ENCODE measurements at places on chromosomes 7 and 10.

DNA sequence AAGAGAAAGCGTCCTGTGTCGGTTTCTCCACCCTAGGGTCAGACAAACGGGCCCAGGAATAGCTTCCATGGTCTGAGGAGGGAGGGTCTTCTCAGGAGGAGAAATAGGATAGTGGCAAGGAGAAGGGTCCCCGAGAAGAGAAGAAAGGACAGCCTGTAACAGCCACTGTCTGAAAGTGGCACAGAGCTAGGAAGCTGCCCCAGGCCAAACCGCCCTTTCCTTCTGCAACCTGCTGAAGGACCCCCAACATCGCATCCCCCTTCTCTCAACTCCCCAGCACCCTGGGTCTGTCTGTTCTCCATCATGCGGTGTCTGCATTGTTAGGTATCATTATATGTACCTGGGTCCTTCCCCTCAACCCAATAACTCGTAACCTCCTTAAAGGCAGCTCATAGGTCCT is 47.1 kb downstream of the COL17A1 start:
- no peak for DNase-seq
- H3K4me3 ChIP-seq, result no peak overlapping the region
- H3K27me3 ChIP-seq, result peaks cover 2% of the 10 kb centered on the region
- no peak overlapping the region for H3K27ac ChIP-seq
- no peaks in the 10 kb centered on the region for H3K36me3 ChIP-seq

- H3K27ac ChIP-seq, result no peak overlapping the region
- no peak for DNase-seq
- H3K27me3 ChIP-seq, result no peaks in the 10 kb centered on the region
- no peak overlapping the region for H3K4me3 ChIP-seq
- peaks cover 4% of the 10 kb centered on the region for H3K4me1 ChIP-seq
- H3K36me3 ChIP-seq, result peaks cover 39% of the 10 kb centered on the region
Observed at GRCh38 chr7:99525713-99526440, 21.4 kb downstream of the ZKSCAN5 start.

GRCh38 chr10:124983321-124983720 is 41.4 kb downstream of the ZRANB1 start:
- no peak overlapping the region for H3K27ac ChIP-seq
- DNase-seq, result no peak
- H3K36me3 ChIP-seq, result peaks cover 41% of the 10 kb centered on the region
- no peaks in the 10 kb centered on the region for H3K27me3 ChIP-seq
- no peak overlapping the region for H3K4me3 ChIP-seq
- H3K4me1 ChIP-seq, result no peaks in the 10 kb centered on the region

GRCh38 chr7:128699895-128700294 is 27.8 kb downstream of the GARIN1A start:
- no peak overlapping the region for H3K4me3 ChIP-seq
- peaks cover 8% of the 10 kb centered on the region for H3K4me1 ChIP-seq
- no peak overlapping the region for H3K27ac ChIP-seq
- H3K27me3 ChIP-seq, result peaks cover 18% of the 10 kb centered on the region
- DNase-seq, result no peak

- H3K4me1 ChIP-seq, result peaks cover 62% of the 10 kb centered on the region
- no peak overlapping the region for H3K4me3 ChIP-seq
- peaks cover 35% of the 10 kb centered on the region for H3K36me3 ChIP-seq
- H3K27me3 ChIP-seq, result no peaks in the 10 kb centered on the region
Observed at GRCh38 chr10:14569274-14570060, 205.2 kb downstream of the FAM107B start.

- DNase-seq, result no peak
- H3K27me3 ChIP-seq, result no peaks in the 10 kb centered on the region
- peaks cover 3% of the 10 kb centered on the region for H3K36me3 ChIP-seq
- H3K4me1 ChIP-seq, result no peaks in the 10 kb centered on the region
Observed at GRCh38 chr10:24097751-24098207, 111.2 kb upstream of the KIAA1217 start.

DNA sequence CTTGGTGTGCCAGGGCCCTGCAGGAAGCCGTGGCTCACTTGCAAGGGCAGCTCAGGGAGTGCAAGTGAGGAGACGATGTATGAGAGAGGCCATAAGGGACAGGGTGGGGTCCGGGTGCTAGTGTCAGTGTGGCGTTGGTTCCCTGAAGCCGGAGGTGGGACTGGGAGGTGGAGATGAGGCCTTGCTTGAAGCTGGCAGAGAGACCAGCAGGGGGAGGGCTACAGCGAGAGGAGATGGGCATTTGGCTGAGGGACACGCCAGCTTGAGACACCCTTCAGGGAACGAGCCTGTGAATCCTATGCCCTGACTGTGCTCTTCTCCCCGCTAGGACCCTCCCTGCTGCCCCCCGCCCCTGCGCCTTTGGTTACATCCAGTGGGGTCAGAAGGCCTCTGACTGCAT is 529.1 kb downstream of the TCERG1L start:
- DNase-seq, result no peak
- H3K27ac ChIP-seq, result no peak overlapping the region
- no peaks in the 10 kb centered on the region for H3K36me3 ChIP-seq
- H3K27me3 ChIP-seq, result no peaks in the 10 kb centered on the region
- H3K4me1 ChIP-seq, result no peaks in the 10 kb centered on the region
- H3K4me3 ChIP-seq, result no peak overlapping the region

GRCh38 chr10:70685455-70685911 is 13.2 kb downstream of the ADAMTS14 start:
- no peak for DNase-seq
- H3K4me1 ChIP-seq, result peaks cover 2% of the 10 kb centered on the region
- no peak overlapping the region for H3K4me3 ChIP-seq
- peaks cover 3% of the 10 kb centered on the region for H3K27me3 ChIP-seq
- H3K27ac ChIP-seq, result no peak overlapping the region

DNA sequence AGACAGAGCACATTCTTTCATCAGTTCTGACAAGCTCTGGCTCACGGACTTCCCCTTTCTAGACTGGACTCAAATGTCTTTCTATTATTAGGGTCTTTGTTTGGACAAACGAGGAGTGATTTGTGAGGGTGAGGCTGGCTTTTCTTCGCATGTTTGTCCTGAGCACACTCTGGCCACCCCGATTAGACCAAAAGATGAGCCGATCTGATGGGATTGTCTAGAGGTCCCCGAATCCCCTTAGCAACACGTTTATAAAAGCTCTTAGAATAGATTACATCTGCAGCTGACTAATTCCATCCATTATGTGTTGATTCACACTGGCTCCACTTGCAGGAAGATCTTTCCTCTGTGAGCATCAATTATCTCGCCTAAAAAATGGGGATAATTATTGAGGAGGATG is 675.4 kb upstream of the AUTS2 start:
- H3K27me3 ChIP-seq, result peaks cover 2% of the 10 kb centered on the region
- H3K27ac ChIP-seq, result no peak overlapping the region
- no peak for DNase-seq
- H3K4me1 ChIP-seq, result no peaks in the 10 kb centered on the region

GRCh38 chr10:118505363-118505762 is 90.1 kb downstream of the PRLHR start:
- no peaks in the 10 kb centered on the region for H3K36me3 ChIP-seq
- no peaks in the 10 kb centered on the region for H3K27me3 ChIP-seq
- H3K4me1 ChIP-seq, result peaks cover 8% of the 10 kb centered on the region
- H3K27ac ChIP-seq, result no peak overlapping the region

DNA sequence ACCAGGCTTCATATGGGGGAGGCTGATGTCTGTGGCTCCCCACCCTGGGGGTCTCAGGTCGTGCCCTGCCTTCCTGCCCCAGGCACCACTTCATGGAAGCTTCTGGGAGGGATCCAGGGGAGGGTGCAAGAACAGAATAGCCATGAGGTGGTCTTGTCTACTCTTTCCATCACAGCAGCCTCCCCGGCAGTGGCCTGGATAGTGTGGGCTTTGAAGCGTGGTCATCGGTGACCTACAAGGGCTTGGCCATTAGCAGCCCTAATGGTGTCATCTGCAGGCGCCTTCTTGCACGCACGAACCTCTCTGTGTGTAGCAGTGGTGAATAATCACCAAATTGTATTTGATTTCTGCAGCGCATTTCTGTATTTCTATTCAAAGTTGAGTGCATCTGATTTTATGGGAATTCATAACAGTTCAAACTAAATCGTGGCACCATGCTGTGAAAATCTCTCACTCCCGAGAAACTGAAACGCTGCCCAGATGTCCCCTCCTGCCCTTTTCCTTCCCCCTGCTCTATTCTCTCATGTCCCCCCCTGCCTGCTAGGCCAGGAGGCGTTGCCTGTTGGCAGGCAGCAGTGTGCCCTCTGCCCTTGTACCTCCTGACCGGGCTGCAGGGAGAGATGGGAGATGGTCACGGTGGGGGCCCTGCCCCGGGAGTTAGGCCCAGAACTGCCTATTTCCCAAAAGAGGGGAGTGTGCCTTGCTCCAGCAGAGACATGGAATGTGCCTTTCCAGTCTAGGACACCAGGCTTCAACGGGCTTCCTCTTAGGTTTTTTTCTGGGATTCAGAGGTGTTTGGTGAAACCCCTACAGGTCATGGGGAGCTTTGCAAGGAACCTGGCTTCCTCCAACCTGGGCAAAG is 34.8 kb downstream of the CDH23 start:
- peaks cover 21% of the 10 kb centered on the region for H3K27me3 ChIP-seq
- no peaks in the 10 kb centered on the region for H3K36me3 ChIP-seq
- H3K4me1 ChIP-seq, result peaks cover 2% of the 10 kb centered on the region
- no peak overlapping the region for H3K4me3 ChIP-seq

DNA sequence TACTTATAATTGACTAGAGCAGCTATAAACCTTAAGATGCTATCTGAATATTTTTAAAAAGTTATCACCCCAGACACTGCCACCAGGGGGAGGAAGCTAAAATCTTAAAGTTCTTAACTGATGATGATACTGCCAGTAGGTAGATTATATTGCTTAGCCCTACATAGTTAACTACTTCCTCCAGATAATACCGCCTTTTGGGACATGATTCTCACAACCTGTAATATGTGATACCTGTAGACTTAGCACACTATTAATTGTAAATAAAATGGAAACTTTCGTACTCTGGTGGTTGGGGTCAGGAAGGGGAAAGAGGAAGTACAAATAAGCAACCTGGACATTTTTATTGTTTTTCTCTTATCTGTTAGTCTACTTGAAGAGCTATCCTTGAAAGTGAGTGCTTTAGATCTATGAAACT is 268.9 kb downstream of the ADK start:
- DNase-seq, result no peak
- peaks cover 23% of the 10 kb centered on the region for H3K36me3 ChIP-seq
- H3K27ac ChIP-seq, result peak overlapping the region; percentile 31
- no peaks in the 10 kb centered on the region for H3K27me3 ChIP-seq

DNA sequence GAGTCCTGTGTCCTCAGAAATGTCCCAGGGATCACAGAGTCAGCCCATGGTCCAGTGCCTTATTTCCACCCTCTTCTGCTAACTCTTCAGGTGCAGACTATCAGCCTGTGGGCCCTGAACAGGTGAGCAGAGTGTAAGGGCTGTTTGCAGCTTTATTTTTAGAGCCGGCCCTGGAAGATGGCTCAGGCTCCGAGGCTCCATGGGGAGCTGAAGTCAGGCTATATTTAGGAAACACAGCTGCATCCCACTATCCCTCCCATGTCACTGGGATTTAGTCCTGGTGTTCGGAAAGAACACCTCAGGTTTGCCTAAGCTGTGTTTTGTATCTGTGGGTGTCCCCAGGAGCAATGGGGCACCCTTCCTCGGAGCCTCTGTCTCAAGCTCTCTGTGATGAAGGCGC is 126.9 kb downstream of the RPS24 start:
- H3K36me3 ChIP-seq, result no peaks in the 10 kb centered on the region
- H3K27ac ChIP-seq, result no peak overlapping the region
- H3K27me3 ChIP-seq, result peaks cover 21% of the 10 kb centered on the region
- no peaks in the 10 kb centered on the region for H3K4me1 ChIP-seq
- no peak overlapping the region for H3K4me3 ChIP-seq
- DNase-seq, result no peak

GRCh38 chr7:154644366-154644765 is 358.6 kb downstream of the PAXIP1 start:
- H3K27ac ChIP-seq, result no peak overlapping the region
- no peak for DNase-seq
- H3K36me3 ChIP-seq, result no peaks in the 10 kb centered on the region
- H3K4me3 ChIP-seq, result no peak overlapping the region
- no peaks in the 10 kb centered on the region for H3K27me3 ChIP-seq

GRCh38 chr10:12777840-12778585 is 223.5 kb downstream of the CCDC3 start:
- H3K4me1 ChIP-seq, result peaks cover 15% of the 10 kb centered on the region
- DNase-seq, result no peak
- H3K4me3 ChIP-seq, result no peak overlapping the region
- peaks cover 36% of the 10 kb centered on the region for H3K36me3 ChIP-seq

DNA sequence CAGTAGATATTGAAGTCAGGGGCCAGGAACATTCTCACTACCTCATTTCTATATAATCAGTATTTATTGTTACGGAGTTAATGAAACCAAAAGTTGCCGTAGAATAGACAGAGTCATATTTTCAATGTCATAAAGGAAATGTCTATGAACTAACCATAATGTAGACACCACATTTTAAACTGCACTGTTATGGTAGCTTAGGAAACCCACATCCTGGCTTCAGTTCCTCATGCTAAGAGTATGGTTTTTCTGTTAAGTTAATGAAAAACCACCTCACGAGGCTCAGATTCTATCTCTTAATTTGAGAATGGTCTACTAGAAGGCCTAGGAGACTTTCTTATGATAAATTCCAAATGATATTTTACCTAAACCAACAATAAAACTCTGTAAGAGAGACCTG is 166.5 kb downstream of the TMEM26 start:
- H3K4me1 ChIP-seq, result peaks cover 14% of the 10 kb centered on the region
- no peaks in the 10 kb centered on the region for H3K36me3 ChIP-seq
- peak; percentile 38 for DNase-seq
- H3K27ac ChIP-seq, result peak overlapping the region; percentile 18
- no peak overlapping the region for H3K4me3 ChIP-seq

DNA sequence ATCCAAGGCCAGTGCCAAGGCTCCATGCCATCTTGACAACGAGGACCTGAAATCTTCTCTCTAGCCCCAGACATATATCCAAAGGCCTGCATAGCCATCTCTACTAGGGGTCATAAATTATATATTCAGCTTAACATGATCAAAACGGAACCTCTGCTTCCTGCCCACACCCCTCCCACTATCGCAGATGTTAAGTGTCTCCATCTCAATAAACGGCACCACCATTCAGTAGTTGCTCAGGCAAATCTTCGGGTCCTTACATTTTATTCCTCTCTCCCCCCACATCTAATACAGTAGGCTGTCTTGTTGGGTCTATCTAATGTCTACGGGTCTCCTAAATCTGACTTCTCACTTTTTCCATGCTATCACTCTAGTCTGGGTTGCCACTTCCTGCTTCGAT is 201.1 kb upstream of the PLXNA4 start:
- DNase-seq, result no peak
- peaks cover 3% of the 10 kb centered on the region for H3K36me3 ChIP-seq
- H3K4me3 ChIP-seq, result peak overlapping the region; percentile 1
- no peak overlapping the region for H3K27ac ChIP-seq
- H3K4me1 ChIP-seq, result peaks cover 12% of the 10 kb centered on the region

DNA sequence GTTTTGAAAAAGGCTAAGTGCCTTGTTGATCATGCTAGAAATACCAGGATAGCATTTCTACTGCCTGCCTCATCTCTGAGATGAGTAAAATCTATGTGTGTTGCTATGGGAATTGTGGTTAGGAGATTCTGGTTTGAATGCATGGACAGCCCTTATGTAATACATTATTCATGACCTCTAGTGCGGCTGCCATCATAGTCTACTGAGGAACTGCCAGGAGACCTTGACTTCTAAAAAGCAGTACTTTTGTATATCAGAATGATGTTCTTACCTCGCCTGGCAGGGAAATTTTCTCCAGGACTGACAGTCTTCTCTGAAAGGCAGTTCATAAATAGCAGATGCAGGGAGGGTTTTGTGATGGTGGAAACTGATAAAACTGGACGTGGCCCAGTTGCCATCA is 248.5 kb downstream of the NSUN6 start:
- no peaks in the 10 kb centered on the region for H3K36me3 ChIP-seq
- no peak overlapping the region for H3K27ac ChIP-seq
- H3K4me3 ChIP-seq, result no peak overlapping the region
- H3K27me3 ChIP-seq, result no peaks in the 10 kb centered on the region
- no peak for DNase-seq

Measured in memory B cell (primary cell).